HCT116 (cell line): ENCODE measurements at places on chromosomes 2 and 18. TPM values are rescaled to one million over a fixed set of nuclear protein-coding genes. Genes with fewer than 3 reads are reported as not detected.

Gene LGALSL
- total RNA-seq, result 14.2 TPM

Gene DUSP19
- 2.9 TPM for total RNA-seq

Gene KIDINS220
- 20.1 TPM for total RNA-seq

Gene COMMD1
- total RNA-seq, result 16.1 TPM

Gene DNAH7
- not detected for total RNA-seq

Gene VAMP5
- total RNA-seq, result 1.9 TPM

Gene CCBE1
- 0.84 TPM for total RNA-seq

Gene FLACC1
- total RNA-seq, result 0.74 TPM

Gene CAVIN2
- 0.27 TPM for total RNA-seq

Gene PROM2
- total RNA-seq, result 11.9 TPM

Gene CPS1
- total RNA-seq, result 37.5 TPM

Gene UPP2
- not detected for total RNA-seq

Gene TUBA3E
- total RNA-seq, result not detected

Gene TXNDC2
- total RNA-seq, result 0.12 TPM

Gene LYG2
- 0.27 TPM for total RNA-seq

Gene PARD3B
- total RNA-seq, result 2.0 TPM

Gene GDF7
- total RNA-seq, result 0.02 TPM

Gene MC2R
- total RNA-seq, result not detected

Gene GPR45
- 0.30 TPM for total RNA-seq

Gene GALNT5
- 3.9 TPM for total RNA-seq

Gene CHRND
- not detected for total RNA-seq

Gene EGR4
- 0.37 TPM for total RNA-seq

Gene PREPL
- 31.1 TPM for total RNA-seq

Gene REG1B
- 4.2 TPM for total RNA-seq

Gene AMER3
- total RNA-seq, result not detected

Gene PEX13
- total RNA-seq, result 19.8 TPM

Gene IL36RN
- not detected for total RNA-seq

Gene YWHAQ
- total RNA-seq, result 365 TPM

Gene CFLAR
- total RNA-seq, result 35.6 TPM

Gene PLGLB1
- total RNA-seq, result 1.3 TPM

Gene TEKT4
- not detected for total RNA-seq

Gene LRP1B
- 0.34 TPM for total RNA-seq

Gene TTN
- 0.05 TPM for total RNA-seq
